Hematopoietic multipotent progenitor cell (in vitro differentiated cells): ENCODE measurements at places on chromosomes 5 and 9.

DNA sequence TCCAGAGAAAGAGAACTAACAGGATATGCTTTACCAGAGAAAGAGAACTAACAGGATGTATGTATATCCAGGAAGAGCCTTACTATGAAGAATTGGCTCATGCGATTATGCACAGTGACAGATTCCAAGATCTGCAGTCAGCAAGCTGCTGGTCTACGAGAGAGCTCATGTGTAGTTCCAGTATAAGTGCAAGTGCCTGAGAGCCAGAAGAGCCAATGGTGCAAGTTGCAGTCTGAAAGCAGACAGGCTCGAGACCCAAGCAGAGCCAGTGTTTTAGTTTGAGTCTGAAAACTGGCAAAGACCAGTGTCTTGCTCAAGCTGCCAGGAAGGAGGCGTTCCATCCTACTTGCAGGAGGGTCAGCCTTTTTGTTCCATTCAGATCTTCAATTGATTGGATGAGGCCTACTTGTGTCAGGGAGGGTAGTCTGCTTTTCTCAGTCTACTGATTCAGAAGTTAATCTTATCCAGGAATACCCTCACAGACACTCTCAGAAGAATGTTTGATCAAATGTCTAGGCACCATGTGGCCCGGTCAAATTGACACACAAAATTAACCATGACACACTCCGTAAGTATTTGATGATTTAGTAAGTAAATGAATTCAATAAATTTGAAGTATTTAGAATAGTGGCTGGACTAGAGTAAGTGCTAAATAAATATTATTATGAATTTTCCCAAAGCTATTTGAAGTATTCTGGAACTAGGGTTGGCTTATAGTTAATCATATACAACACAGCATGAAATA is 372.1 kb upstream of the SGCD start:
- no peak for DNase-seq

DNA sequence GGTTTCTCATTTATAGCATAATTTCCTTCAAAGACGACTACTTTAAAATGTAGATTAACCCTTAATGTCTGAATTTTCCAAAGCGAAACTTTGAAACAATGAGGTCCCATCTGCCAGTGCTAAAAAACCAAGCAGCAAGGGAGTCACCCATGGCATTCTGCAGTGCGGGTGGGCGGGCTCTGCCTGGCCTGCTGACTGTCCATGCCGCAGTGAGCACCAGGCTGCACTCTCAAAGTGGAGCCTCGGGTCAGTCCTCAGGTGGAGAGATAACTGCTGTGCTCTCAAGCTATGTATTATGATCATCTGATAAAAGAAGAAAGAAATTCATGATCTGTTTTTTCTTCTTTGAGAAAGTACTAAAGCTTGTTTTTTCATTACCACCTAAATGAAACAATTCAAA is 581.6 kb downstream of the CETN3 start:
- no peak for DNase-seq

GRCh38 chr5:57626703-57627102 is 144.1 kb upstream of the ACTBL2 start:
- DNase-seq, result no peak

DNA sequence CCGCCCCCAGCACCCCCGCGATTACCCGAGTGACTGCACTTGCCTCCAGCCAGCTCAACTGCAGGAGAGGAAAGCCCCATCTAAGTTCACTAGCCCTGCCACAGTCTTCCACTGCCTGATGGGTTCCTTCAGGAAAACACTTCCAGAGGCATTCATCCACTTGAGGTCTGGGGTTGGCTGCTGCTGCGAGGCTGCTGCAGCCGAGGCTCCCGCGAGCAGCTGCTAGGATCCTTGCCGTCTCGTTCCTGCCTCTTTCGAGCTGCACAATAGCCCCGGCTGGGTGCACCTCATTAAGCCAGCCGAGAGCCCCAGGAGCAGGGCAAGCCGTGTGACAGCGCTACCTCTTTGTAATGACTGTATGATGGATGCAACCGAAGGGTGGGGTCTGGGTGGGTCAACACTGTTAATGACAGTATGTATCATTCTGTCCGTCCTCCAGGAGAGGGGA is 24.2 kb upstream of the ELAVL2 start:
- DNase-seq, result no peak

- peak; percentile 45 for DNase-seq
Observed at GRCh38 chr5:133754575-133755169, 142.3 kb upstream of the FSTL4 start.

- no peak for DNase-seq
Observed at GRCh38 chr5:94402096-94402495, 216.3 kb downstream of the KIAA0825 start.

GRCh38 chr5:117568622-117569021 is 994.0 kb upstream of the SEMA6A start:
- no peak for DNase-seq

- no peak for DNase-seq
Observed at GRCh38 chr5:55601628-55602027, 66.9 kb upstream of the PLPP1 start.

- DNase-seq, result no peak
Observed at GRCh38 chr9:2700909-2701550, 16.3 kb upstream of the KCNV2 start.

- DNase-seq, result peak; percentile 82
Observed at GRCh38 chr5:32489791-32490562, 45.4 kb upstream of the ZFR start.

DNA sequence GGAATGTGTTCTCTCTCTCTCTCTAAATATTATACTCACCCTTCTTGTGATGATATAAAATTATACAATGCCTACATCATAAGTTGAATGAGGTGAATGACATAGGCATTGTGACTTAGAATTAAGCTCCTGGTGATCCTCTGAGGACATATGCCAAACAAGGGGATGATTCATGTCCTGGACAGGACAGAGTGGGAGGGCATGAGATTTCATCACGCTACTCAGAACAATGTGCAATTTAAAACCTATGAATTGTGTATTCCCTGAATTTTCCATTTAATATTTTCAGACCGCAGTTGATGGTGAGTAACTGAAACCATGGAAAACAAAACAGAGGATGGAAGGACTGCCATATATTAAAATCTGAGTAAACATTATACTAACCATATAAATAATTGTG is 782.2 kb upstream of the NUDT12 start:
- no peak for DNase-seq
